Uterus (tissue), 4 donors: ENCODE measurements at places on chromosomes 11 and 22. TPM values are rescaled to one million over a fixed set of nuclear protein-coding genes. Genes with fewer than 3 reads are reported as not detected.

DNA sequence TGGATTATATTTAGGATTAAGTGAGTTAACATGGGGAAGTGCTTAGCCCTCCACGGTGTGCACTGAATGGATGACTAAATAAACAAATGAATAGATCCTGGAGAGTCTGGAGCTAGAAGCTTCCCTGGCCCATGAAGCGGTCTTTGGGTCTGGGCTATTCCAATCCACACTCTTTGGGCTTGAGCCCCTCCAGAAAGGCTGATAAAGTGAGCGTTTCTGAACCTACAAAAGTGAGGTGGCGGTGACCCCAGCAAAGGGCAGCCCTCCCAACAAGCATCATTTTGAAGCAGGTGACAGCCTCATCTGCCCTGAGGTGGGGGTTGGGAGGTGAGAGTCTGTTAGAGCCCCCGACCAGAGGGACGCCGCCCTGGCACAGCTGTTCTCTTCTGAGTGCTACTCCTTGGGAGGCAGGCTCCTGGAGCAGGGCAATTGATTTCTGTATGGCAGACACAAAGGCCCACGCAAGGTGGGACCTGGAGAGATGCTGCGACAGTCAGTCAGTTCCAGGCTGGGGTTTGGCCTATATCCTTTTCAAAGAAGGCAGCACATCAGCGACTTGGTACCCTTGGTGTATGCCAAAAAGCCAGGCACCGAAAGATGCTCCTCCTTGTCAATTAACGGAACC is 157.8 kb downstream of the CACNA1I start:
- H3K4me1 ChIP-seq, result no peaks in the 10 kb centered on the region
- no peak overlapping the region for H3K4me3 ChIP-seq
- DNase-seq, result no peak
- no peaks in the 10 kb centered on the region for H3K27me3 ChIP-seq
- H3K27ac ChIP-seq, result no peak overlapping the region

- H3K36me3 ChIP-seq, result no peaks in the 10 kb centered on the region
- peaks cover 11% of the 10 kb centered on the region for H3K4me1 ChIP-seq
- no peaks in the 10 kb centered on the region for H3K27me3 ChIP-seq
- no peak for DNase-seq
- H3K4me3 ChIP-seq, result no peak overlapping the region
These were observed 14.2 kb downstream of the TXN2 start for GRCh38 chr22:36467042-36467810.

GRCh38 chr11:105696000-105696399 is 86.1 kb downstream of the GRIA4 start:
- H3K36me3 ChIP-seq, result no peaks in the 10 kb centered on the region
- DNase-seq, result no peak
- no peaks in the 10 kb centered on the region for H3K4me1 ChIP-seq
- H3K4me3 ChIP-seq, result no peak overlapping the region

Gene OR8G5
- total RNA-seq, result not detected

DNA sequence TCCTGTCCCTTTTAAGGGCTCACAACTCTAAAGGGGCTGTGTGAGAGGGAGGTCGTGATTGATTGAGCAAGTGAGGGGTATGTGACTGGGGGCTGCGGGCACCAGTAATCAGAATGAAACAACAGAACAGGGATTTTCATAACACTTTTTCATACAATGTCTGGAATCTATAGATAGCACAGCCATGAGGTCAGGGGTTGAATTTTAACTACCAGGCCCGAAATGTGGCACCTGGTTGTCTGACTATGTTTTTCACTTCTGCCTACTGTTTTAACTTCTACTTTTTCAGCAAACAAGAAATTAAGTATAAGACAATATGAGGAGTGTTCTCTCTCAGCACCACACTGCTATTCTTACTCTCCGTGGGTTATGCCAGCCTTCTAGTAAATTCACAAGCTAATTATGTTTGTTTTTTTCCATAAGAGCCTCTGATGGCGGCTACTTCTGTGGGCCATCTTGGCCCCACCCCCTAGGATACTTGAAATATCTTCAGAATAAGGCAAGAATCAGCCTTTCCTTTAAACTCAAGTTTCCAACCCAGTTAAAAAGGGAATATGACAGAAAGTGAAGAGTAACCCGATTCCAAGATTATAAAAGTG is 552.8 kb upstream of the CHORDC1 start:
- H3K36me3 ChIP-seq, result no peaks in the 10 kb centered on the region
- H3K4me1 ChIP-seq, result no peaks in the 10 kb centered on the region
- no peak overlapping the region for H3K4me3 ChIP-seq
- no peak overlapping the region for H3K27ac ChIP-seq
- no peak for DNase-seq

Gene TYR
- not detected for total RNA-seq

DNA sequence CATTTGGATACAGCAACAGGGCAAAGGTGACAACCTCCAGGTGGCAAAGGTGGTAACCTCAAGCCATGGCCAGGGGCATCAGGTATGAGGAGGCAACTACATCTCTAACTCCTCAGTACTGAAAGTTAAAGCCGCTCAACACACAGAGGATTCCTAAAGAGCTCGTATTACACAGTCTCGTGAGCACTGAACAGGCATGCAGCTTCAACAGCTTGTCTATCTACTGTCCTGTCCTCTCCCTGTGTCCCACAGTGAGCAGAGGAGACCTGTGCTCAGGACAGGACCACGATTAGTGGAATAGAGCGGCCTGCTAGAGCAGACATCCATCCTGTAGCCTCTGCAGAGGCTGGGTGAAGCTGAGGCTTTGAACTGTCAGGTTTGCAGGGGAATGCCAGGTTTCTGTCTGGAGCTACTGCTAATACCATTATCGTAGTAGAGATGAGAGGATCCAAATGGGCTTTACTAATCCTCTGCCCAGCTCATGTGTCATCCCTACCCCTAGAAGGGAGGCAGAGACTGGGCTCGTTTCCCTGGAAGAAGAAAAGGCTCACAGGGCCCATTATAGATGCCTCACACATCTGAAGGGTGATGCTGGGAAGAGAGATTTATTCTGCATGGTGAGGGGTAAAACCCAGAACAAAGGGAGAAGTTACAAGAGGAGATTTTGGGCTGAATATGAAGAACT is 415.2 kb downstream of the LARGE1 start:
- DNase-seq, result no peak
- no peaks in the 10 kb centered on the region for H3K27me3 ChIP-seq
- no peak overlapping the region for H3K4me3 ChIP-seq

Gene INS
- not detected for total RNA-seq

DNA sequence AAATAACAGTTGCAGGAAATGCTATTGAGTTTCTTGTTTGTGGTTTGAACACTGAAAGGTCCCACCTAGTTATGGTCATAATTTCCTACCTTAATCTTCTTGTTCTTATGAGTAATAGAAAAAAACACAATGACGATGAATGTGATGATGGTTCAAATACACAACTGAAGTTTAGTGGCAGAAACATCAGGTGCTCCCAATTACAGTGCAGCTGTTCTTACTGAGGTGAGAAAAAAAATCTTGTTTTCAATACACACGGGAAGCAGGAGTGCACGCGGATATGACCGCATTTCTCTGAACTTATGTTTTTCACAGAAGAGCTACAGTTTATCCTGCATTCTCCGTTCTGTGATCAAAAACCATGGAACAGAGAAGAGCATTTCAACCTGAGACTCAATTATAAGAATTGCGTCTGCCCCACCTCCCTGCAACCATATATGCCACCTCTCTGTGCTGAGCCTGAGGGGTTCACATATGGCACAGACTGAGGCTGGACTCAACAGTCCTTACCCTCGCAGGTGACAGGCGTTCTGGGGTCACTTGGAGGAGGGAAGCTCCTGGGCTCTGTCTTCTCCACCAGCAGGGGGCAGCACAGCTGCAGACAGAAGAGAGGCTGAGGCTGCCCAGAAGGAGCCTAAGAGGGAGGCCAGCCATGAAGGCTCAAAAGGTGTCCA is 99.7 kb upstream of the IGLL5 start:
- no peak overlapping the region for H3K27ac ChIP-seq
- H3K36me3 ChIP-seq, result no peaks in the 10 kb centered on the region
- no peaks in the 10 kb centered on the region for H3K27me3 ChIP-seq
- no peaks in the 10 kb centered on the region for H3K4me1 ChIP-seq

DNA sequence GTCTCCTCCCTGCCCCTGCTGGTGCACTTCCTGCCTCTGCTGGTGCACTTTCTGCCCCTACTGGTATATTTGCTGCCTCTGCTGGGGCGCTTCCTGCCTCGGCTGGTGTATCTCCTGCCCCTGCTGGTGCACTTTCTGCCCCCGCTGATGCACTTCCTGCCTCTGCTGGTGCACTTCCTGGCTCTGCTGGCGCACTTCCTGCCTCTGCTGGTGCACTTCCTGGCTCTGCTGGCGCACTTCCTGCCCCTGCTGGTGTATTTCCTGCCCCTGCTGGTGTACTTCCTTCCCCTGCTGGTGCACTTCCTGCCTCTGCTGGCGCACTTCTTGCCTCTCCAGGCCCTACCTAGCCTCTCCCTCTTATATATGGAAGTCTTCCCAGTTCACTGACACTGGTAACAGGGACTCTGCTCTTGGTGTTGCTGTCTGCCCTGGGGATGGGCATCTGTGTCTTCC is 10.1 kb downstream of the MTFP1 start:
- no peak overlapping the region for H3K4me3 ChIP-seq
- no peak overlapping the region for H3K27ac ChIP-seq
- H3K27me3 ChIP-seq, result no peaks in the 10 kb centered on the region
- H3K36me3 ChIP-seq, result no peaks in the 10 kb centered on the region
